Omental fat pad (tissue), 4 donors: ENCODE measurements at places on chromosomes 5 and 9. TPM values are rescaled to one million over a fixed set of nuclear protein-coding genes. Genes with fewer than 3 reads are reported as not detected.

DNA sequence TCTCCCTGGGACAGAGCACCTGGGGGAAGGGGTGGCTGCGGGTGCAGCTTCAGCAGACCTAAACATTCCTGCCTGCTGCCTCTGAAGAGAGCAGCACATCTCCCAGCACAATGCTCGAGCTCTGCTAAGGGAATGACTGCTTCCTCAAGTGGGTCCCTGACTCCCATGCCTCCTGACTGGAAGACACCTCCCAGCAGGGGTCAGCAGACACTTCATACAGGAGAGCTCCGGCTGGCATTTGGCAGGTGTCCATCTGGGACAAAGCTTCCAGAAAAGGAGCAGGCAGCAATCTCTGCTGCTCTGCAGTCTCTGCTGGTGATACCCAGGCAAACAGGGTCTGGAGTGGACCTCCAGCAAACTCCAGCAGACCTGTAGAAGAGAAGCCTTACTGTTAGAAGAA, 77.2 kb downstream of the SLCO6A1 start:
- DNase-seq: no peak

The CAPSL gene
- total RNA-seq: not detected

GRCh38 chr9:134328341-134328840, 2.1 kb downstream of the RXRA start:
- DNase-seq: no peak

- no peak for DNase-seq
Observed at GRCh38 chr5:115736004-115736689, 80.3 kb downstream of the CDO1 start.
